Frontal cortex (tissue), 4 donors: ENCODE measurements at places on chromosomes 3 and 15.

- no peak for DNase-seq
These were observed 159.5 kb upstream of the LPP start for GRCh38 chr3:187994221-187995042.

DNA sequence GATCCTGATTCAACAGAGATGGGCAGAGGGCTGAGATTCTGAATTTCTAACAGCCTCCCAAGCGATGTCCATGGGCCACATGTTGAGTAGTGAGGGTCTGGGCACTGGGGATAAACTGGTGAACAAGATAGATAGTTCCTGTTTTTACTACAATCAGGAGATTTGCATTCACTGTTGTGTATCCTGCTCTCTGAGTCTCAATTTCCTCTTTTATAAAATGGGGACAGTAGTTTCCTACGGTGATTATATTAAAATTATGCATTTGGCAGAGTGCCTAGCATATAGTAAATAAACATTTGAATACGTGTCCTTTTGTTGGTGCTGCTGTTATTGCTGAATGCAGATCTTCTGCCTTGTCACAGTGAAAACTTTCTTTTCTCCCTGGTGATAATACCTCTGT, 102.5 kb downstream of the MYH15 start:
- no peak for DNase-seq

DNA sequence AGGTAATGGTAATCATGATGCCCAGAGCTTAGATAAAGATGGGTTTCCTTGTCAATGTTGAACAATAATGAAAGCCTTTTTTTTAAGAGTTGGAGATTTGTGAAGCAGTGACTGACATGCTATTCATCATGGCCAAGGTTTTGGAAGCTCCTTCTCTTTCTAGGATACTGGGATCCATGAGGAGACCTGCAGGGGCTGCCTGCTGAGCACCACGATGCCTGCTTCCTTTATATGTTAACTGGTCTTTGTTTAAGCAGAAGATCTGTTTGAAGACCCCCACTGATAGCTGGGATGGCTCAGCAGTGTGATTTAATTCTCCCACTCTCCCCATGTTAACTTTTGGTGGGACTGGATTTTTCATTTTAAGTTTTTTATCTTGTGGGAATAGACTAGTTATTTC, 15.8 kb downstream of the RBP1 start:
- no peak for DNase-seq

GRCh38 chr3:22263042-22263441, 512.0 kb upstream of the ZNF385D start:
- DNase-seq: no peak

DNA sequence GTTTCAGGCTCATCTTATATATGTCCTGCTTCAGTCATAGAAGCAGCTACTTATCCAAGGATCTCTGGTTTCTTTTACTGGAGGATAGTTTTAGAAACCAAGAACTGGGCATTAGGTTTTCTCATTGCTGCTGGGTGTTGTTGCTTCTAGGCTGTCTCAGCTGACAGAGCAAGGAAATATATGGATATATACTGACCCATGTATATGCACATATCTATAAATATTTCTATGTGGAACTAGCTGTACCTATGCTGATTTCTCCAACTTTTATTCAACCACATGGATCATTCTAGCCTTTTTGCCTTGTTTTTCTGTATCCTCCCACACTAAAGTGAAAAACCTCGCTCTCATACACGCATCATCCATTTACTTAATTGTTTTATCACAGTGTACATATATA, 64.2 kb downstream of the TP63 start:
- DNase-seq: no peak

- no peak for DNase-seq
These were observed 13.5 kb upstream of the ZFYVE19 start for GRCh38 chr15:40793216-40793989.

DNA sequence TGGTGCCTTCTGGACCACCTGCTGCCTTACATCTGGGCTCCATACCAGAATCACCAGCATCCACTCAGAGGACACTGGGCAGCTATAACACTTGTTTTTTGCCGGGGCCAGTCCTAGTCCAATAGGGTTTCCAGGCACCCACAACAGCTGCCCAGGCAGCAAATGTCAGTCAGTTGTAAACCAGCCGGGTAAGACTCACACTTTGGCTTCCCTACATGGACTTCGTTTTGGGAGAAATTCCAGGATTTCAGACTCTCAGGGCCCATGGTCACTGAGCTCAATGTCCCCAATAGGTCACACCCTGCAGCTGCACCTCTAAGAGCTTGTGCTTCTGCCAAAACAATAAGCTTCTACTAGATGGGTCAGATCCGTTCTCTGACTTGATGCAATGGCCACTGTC, 83.8 kb downstream of the FAM174B start:
- DNase-seq: no peak

DNA sequence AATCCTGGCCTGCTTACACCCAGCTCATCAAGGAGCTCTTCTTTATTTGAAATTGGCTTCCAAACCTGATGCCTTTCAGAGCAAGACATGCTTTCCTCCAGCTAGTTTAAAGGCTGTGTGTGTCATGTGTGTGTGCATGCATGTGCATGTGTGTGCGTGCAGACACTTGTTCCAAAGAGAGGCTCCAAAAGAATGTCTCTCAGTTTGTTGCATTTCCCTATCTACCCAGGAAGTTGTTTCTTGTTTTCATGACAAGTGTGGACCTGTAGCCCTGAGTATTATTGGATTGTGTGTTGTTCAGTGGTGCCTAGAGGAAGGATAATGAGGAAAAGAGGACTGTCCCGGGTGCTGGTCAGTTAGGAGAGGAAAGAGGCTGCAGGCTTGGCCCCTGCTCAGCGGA, 240.0 kb downstream of the THSD4 start:
- no peak for DNase-seq

DNA sequence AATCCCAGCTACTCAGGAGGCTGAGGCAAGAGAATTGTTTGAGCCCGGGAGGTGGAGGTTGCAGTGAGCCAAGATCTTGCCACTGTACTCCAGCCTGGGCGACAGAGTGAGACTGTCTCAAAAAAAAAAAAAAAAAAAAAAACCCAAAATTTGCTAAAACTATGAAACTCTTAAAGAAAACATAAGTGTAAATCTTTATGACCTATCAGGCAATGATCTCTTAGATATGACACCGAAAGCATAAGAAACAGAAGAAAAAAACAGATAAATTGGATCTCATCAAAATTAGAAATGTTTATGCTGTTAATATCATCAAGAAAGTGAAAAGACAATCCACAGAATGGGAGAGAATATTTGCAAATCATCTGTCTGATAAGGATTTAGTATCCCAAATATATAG, 15.3 kb downstream of the GRAMD2A start:
- DNase-seq: no peak

GRCh38 chr3:194009892-194010533, 125.9 kb upstream of the HES1 start:
- no peak for DNase-seq

DNA sequence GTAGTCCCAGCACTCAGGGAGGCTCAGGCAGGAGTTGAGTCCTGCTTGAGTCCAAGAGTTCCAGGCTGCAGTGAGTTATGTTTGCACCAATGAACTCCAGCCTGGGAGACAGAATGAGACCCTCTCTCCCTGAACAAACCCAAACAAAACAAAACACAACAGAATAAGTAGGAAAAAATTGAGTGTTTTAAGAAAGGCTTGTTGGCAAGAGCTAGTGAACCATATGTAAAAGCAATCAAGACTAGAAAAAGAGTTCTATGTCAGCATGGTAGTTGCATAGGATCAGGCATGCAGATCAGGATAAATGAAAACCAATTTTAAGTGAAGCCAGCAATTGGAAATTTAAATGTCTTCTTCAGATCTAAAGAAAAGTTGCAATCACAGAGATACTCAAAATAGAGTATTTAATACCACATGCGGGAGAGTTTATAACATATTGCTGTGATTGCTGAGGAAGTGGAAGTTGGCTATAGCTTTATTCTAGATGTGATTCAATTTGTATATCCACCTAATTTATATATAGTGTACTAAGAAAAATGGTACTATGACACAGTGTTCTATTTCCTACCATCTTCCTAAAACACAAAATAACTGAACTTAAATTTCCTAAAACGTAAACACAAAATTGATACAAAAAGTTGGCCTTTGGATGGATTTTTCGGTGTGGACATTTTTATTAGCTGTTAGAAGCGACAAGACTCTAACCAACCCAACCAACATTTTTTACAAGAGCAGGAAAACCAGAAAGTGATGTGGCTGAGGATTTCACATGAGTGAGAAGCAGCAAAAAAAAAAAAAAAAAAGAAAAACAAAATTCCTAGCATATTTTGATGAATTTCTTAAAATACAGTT, 101.9 kb upstream of the ROBO1 start:
- no peak for DNase-seq

DNA sequence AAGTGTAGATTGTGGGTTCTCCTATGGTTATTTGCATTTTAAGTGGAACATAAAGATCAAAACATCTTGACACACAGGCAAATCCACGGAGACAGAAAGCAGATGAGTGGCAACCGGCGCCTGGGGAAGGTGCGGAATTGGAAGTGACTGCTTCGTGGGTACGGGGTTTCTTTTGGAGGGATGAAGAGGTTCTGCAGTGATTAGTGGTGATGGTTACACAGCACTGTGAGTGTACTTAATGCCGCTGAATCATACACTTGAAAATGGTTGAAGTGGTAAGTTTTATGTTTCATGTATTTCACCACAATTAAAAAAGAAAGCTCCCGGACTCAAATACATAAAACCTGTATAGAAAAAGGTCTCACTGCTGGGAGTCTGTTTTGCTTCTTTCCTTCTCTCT, 18.5 kb upstream of the VPS33B start:
- DNase-seq: no peak

DNA sequence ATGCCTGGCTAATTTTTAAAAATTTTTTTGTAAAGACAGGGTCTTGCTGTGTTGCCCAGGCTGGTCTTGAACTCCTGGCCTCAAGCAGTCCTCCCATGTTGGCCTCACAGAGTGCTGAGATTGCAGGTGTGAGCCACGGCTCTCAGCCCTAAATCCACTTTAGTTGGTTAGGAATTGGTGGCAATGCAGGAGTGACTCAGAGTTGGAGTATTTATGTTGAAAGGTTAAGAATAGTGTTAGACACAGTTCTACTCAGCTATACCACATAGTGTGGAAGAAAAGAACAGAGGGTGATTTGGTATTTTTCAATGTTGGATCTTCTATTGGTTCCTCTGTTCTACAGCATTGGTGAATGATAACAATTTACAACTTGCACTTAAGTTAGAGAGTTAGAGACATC, 7.6 kb downstream of the ZNF639 start:
- DNase-seq: no peak

- no peak for DNase-seq
These were observed 342.7 kb downstream of the PTPRG start for GRCh38 chr3:61903931-61904657.
